ENCODE measurements at places on chromosomes 13 and 19.

DNA sequence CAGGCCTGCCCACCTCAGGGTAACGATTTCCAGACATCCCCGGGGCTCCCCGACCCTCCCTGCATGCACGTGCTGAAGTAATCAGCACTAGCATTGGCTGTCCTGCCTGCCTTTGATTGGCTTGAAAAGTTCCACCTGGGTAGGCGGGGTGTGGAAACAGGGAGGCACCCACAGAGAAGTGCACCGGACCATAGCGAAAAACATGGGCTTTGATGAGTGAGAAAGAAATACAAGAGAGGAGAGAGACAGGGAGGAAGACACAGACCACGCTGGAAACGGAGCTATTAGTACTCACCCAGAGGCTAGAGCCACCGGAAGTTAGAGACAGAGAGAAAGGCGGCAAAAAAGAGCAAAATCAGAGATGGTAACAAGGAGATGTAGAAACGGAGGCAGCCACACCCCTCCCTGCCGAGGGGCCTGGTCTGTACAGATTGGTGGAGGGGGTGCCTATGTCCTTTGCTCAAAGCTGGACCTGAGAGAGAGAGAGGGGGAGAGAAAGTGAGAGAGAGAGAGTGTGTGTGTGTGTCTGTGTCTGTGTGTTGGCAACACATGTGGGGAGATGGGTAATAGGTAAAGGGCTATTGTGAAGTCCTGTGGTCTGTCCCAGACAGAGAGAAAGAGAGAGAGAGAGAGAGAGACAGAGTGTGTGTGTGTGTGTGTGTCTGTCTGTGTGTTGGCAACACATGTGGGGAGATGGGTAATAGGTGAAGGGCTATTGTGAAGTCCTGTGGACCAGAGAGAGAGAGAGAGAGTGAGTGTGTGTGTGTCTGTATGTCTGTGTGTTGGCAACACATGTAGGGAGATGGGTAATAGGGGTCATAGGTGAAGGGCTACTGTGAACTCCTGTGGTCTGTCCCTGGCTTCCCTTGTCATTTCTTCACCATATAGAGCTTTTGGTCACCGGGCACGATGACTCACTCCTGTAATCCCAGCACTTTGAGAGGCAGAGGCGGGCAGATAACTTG lies 2.9 kb downstream of the CGB3 start:
- DNase-seq, result no peak

GRCh38 chr19:6719540-6719861 lies 949 bp downstream of the C3 start:
- no peak for DNase-seq

DNA sequence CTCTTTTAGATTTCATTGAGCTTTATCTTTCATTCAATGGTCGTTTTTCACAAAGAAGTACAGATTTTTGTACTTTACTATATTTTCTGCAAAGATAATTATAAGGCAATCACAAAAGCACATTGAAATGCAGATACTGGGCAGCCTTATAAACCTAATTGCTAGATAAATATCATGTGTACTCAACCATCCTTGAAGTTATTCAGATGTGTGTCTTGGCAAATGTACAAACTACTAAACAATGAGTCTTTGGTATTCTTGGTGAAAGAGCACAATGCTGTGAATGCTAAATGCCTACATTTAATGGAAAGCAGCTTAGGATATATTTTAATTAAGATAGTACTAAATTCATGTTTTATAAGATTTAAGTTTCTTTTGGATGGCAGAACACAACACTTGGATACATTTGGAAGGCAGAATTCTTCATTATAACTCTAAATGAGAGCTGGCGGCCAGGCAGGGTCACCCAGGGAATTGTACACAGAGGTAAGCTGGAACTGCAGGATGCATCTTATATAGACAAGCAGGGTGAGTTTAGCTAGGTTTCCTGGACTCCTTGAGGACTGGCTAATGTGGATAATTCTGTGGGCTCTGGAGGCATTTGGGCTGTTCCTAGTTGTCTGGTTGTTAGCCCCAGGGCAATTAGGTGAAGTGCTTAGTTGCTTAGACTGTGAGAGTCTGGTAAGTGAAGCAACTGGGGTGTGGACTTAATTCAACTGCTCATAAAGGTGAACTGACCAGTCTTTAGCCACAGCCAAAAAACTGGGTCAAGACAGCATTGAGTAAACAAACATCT lies 286.6 kb downstream of the PCDH20 start:
- DNase-seq, result no peak

DNA sequence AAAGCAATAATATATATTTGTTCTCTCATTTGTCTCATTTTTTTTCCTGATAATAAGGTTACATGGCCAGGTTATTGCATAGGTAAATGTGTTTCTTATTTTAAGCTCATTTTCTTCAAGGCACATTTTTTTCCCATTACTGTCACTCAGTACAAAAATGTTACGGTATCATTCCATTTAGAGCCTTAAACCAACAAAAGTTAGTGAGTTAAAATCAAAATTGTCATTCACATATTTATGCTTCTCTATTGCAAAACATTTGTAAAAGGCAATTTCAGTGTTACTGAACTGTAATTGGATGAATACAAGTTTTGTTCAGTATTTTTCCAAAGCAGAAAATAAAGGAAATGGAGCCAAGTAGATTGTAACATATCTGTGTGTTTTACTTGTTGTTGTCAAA lies 117.6 kb upstream of the MAB21L1 start:
- DNase-seq, result no peak

- DNase-seq, result no peak
Measured at GRCh38 chr13:93450191-93450621, 223.6 kb downstream of the GPC6 start.

GRCh38 chr13:105990256-105990958 lies 545.1 kb downstream of the EFNB2 start:
- DNase-seq, result no peak

- DNase-seq, result no peak
Measured at GRCh38 chr19:45577111-45577905, 7.3 kb downstream of the OPA3 start.

DNA sequence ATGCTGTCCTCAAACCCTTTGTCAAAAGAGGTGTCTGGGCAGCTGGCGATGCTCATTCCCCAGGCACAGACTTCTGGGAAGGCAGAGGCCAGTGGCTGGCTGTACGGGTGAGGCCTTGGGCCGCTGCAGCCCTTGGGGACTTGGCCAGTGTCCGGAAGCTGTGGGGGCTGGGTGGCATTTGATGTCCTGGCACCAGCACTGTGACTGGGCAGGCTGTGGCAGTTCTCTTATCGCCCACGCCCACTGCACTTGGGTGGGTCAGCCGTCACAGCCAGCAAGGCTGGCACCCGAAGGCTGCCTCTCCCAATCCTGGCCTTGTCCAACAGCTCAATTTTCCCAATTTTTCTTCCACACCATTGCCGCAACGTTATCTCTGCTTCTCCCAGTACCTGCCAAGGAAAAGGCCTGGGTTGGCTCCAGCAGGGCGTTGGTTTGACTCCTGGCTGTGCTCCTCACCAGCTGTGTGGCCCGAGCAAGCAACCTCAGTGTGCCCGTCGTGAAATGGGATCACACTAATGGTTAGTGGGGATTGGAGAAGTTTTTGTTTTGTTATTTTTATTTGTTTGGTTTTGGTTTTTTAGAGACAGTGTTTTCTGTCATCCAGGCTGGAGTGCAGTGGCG lies 12.7 kb upstream of the SLC44A2 start:
- no peak for DNase-seq

GRCh38 chr13:76790980-76791819 lies 95.0 kb downstream of the KCTD12 start:
- no peak for DNase-seq
